ENCODE measurements at places on chromosomes 16 and 17. TPM values are rescaled to one million over a fixed set of nuclear protein-coding genes. Genes with fewer than 3 reads are reported as not detected.

DNA sequence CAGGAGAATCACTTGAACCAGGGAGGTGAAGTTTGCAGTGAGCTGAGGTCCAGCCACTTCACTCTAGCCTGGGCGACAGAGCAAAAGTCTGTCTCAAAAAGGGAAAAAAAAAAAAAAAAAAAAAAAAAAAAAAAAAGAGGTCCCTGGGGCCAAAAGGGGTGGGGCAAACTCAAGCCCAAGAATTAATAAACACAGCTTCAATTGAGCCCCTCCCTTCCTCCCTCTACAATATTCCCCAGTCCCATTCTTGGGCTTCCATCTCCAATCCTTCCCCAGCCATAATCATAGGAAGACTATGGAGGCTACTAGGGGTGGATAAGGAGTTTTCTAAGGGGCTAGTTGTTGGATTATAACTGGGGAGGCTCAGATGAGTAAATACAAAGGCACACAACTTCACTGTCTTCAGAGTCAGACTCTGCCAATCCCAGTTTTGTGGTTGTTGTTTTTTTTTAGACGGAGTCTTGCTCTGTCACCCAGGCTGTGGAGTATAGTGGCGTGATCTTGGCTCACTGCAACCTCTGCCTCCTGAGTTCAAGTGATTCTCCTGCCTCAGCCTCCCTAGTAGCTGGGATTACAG is 9.5 kb downstream of the CAVIN1 start:
- no peaks in the 10 kb centered on the region for H3K27me3 ChIP-seq
- no peak overlapping the region for H3K4me3 ChIP-seq
- no peak for DNase-seq
- H3K4me1 ChIP-seq: no peaks in the 10 kb centered on the region

DNA sequence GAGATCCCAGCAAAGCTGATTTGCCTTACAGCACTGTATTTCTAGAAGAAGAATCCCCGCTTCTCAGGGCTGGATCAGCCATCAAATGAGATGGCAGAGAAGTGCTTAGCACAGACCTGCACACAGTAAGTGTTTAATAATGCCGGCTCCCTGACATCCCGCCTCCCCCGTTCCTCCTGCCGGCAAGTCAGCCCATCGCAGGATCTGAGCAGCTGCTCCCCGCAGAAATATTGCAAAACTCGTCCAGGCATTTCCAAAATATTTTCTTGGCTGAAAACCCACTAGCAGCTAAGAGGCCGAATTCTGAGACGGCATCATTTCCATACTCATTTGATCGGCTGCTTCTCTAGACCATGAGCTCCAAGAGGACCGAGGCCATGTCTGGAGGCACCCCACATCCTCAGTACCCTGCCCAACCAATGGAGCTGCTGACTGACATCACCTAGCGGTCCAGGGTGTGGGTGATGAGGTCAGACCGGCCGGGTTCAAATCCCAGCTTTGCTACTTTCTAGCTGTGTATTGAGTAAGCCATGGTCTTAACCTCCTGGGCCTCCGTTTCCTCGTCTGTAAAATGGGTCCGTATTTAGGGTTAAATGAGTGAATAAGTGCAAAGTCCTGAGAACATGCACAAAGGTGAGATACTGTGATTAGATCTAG is 251.5 kb downstream of the KATNIP start:
- H3K27ac ChIP-seq: no peak overlapping the region
- no peaks in the 10 kb centered on the region for H3K4me1 ChIP-seq
- no peak for DNase-seq
- H3K4me3 ChIP-seq: no peak overlapping the region
- H3K36me3 ChIP-seq: no peaks in the 10 kb centered on the region
- no peaks in the 10 kb centered on the region for H3K27me3 ChIP-seq

GRCh38 chr17:50797135-50797810 is 30.0 kb upstream of the ANKRD40CL start:
- H3K4me1 ChIP-seq: no peaks in the 10 kb centered on the region
- H3K27ac ChIP-seq: no peak overlapping the region
- H3K36me3 ChIP-seq: no peaks in the 10 kb centered on the region
- H3K27me3 ChIP-seq: no peaks in the 10 kb centered on the region
- no peak overlapping the region for H3K4me3 ChIP-seq
- DNase-seq: no peak

The ZSCAN10 gene
- total RNA-seq: not detected

GRCh38 chr17:77392376-77393273 is 251.9 kb downstream of the SEC14L1 start:
- peak overlapping the region; percentile 82 for H3K27ac ChIP-seq
- H3K27me3 ChIP-seq: no peaks in the 10 kb centered on the region
- peak; percentile 85 for DNase-seq
- peaks cover 56% of the 10 kb centered on the region for H3K4me1 ChIP-seq

The RNF222 gene
- total RNA-seq: not detected

GRCh38 chr16:29198231-29198630 is 208.3 kb downstream of the NPIPB11 start:
- H3K27me3 ChIP-seq: no peaks in the 10 kb centered on the region
- H3K27ac ChIP-seq: no peak overlapping the region
- H3K4me3 ChIP-seq: no peak overlapping the region
- no peaks in the 10 kb centered on the region for H3K4me1 ChIP-seq
- no peaks in the 10 kb centered on the region for H3K36me3 ChIP-seq
- no peak for DNase-seq

- no peak for DNase-seq
- H3K27me3 ChIP-seq: no peaks in the 10 kb centered on the region
- H3K36me3 ChIP-seq: no peaks in the 10 kb centered on the region
- no peak overlapping the region for H3K4me3 ChIP-seq
Observed at GRCh38 chr16:17204644-17205043, 266.1 kb downstream of the XYLT1 start.

The TERB1 gene
- total RNA-seq: not detected

The CCL1 gene
- total RNA-seq: not detected

- H3K36me3 ChIP-seq: no peaks in the 10 kb centered on the region
- no peak overlapping the region for H3K27ac ChIP-seq
- H3K4me3 ChIP-seq: no peak overlapping the region
- no peaks in the 10 kb centered on the region for H3K4me1 ChIP-seq
Observed at GRCh38 chr16:49836668-49837067, 19.2 kb downstream of the ZNF423 start.

GRCh38 chr16:48128769-48129168 is 27.0 kb downstream of the ABCC12 start:
- no peak for DNase-seq
- no peaks in the 10 kb centered on the region for H3K27me3 ChIP-seq
- no peaks in the 10 kb centered on the region for H3K36me3 ChIP-seq
- H3K27ac ChIP-seq: no peak overlapping the region

The RMI2 gene
- total RNA-seq: 3.2 TPM

The SLC47A2 gene
- not detected for total RNA-seq

- H3K27ac ChIP-seq: no peak overlapping the region
- DNase-seq: no peak
- no peaks in the 10 kb centered on the region for H3K4me1 ChIP-seq
- no peaks in the 10 kb centered on the region for H3K27me3 ChIP-seq
- H3K36me3 ChIP-seq: no peaks in the 10 kb centered on the region
Observed at GRCh38 chr16:27511657-27512448, 37.9 kb downstream of the GTF3C1 start.

The MT1F gene
- total RNA-seq: 119 TPM

- H3K27ac ChIP-seq: peak overlapping the region; percentile 77
- H3K4me3 ChIP-seq: peak overlapping the region; percentile 70
- no peak for DNase-seq
Observed at GRCh38 chr17:64496348-64496785, 487 bp downstream of the POLG2 start.

The PHOSPHO1 gene
- not detected for total RNA-seq

The KRT23 gene
- 0.98 TPM for total RNA-seq

The NOS2 gene
- total RNA-seq: not detected

The C16orf89 gene
- total RNA-seq: 5.6 TPM

GRCh38 chr17:48159232-48159631 is 51.7 kb downstream of the SNX11 start:
- H3K4me3 ChIP-seq: no peak overlapping the region
- peaks cover 46% of the 10 kb centered on the region for H3K4me1 ChIP-seq
- no peaks in the 10 kb centered on the region for H3K27me3 ChIP-seq
- H3K27ac ChIP-seq: peak overlapping the region; percentile 89

GRCh38 chr17:34276826-34277225 is 6.8 kb downstream of the CCL7 start:
- H3K4me1 ChIP-seq: no peaks in the 10 kb centered on the region
- H3K4me3 ChIP-seq: no peak overlapping the region
- no peak for DNase-seq
- no peaks in the 10 kb centered on the region for H3K27me3 ChIP-seq
- H3K27ac ChIP-seq: no peak overlapping the region

Measured in pancreas (tissue), 10 donors.